ENCODE measurements at places on chromosomes 3 and 15. TPM values are rescaled to one million over a fixed set of nuclear protein-coding genes. Genes with fewer than 3 reads are reported as not detected.
A peak's percentile ranks its signal among the peaks of the same experiment; 100 is the strongest.

- no peak overlapping the region for H3K27ac ChIP-seq
- DNase-seq = no peak
- H3K36me3 ChIP-seq = peaks cover 2% of the 10 kb centered on the region
- H3K27me3 ChIP-seq = no peaks in the 10 kb centered on the region
- H3K4me1 ChIP-seq = peaks cover 36% of the 10 kb centered on the region
- no peak overlapping the region for H3K4me3 ChIP-seq
Measured at GRCh38 chr3:150149651-150150051, 179.0 kb upstream of the PFN2 start.

DNA sequence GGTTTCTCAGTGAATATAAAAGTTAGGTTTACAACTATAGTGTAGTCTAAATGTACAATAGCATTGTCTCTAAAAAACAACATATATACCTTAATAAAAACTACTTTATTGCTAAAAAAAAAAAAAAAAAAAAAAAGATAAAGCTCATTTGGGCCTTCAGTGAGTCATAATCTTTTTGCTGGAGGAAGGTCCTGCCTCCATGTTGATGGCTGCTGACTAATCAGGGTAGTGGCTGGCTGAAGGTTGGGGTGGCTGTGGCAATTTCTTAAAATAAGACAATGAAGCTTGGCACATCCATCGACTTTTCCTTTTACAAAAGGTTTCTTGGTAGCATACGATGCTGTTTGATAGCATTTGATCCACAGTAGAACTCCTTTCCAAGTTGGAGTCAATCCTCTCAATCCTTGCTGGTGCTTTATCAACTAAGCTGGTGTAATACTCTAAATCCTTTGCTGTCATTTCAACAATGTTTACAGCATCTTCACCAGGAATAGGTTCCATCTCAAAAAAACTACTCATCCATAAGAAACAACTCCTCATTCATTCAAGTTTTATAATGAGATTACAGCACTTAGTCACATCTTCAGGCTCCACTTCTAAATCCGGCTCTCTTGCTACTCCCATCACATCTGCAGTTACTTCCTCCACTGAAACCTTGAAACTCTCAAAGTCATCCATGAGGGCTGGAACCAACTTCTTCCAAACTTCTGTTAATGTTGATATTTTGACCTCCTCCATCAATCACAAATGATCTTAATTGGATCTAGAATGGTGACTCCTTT lies 13.3 kb downstream of the ZNF280D start:
- H3K4me1 ChIP-seq = no peaks in the 10 kb centered on the region
- no peaks in the 10 kb centered on the region for H3K27me3 ChIP-seq
- H3K36me3 ChIP-seq = peaks cover 5% of the 10 kb centered on the region
- DNase-seq = no peak

GRCh38 chr3:149299938-149300801 lies 33.3 kb downstream of the TM4SF18 start:
- H3K27me3 ChIP-seq = no peaks in the 10 kb centered on the region
- no peak overlapping the region for H3K4me3 ChIP-seq
- peaks cover 56% of the 10 kb centered on the region for H3K4me1 ChIP-seq
- no peak for DNase-seq
- peak overlapping the region; percentile 96 for H3K27ac ChIP-seq

- no peak overlapping the region for H3K4me3 ChIP-seq
- no peaks in the 10 kb centered on the region for H3K27me3 ChIP-seq
- DNase-seq = peak; percentile 70
Measured at GRCh38 chr3:126851382-126851781, 131.5 kb upstream of the PLXNA1 start.

GRCh38 chr3:153232851-153233271 lies 70.8 kb downstream of the RAP2B start:
- no peak for DNase-seq
- peak overlapping the region; percentile 79 for H3K27ac ChIP-seq
- H3K27me3 ChIP-seq = no peaks in the 10 kb centered on the region

DNA sequence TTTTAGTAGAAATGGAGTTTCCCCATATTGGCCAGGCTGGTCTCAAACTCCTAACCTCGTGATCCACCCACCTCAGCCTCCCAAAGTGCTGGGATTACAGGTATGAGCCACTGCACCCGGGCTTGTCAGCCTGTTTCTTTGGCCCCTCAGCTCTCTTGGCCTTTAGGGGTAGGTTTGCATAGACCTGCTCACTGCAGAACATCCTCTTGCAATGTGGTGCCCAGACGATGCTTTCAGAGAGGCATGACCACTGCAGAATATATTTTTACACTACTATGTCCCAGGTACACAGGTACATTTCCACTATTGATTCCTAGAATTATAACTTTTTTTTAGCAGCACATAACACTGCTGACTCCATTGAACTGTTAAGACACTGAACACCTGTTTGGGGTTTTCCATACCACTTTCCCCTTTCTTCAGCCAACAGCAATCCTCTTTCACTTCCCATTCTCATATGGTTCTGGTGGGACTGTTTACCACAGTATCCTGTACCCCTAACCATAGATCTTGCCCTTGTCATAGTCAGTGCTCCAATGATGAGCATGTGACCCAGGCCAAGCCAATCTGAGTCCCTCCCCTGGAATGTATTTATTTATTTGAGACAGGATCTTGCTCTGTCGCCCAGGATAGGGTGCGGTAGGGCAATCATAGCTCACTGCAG lies 21.1 kb downstream of the CCDC32 start:
- no peak for DNase-seq
- peaks cover 7% of the 10 kb centered on the region for H3K36me3 ChIP-seq
- H3K4me1 ChIP-seq = no peaks in the 10 kb centered on the region
- H3K27me3 ChIP-seq = no peaks in the 10 kb centered on the region

- DNase-seq = no peak
- H3K27ac ChIP-seq = peak overlapping the region; percentile 80
- peaks cover 73% of the 10 kb centered on the region for H3K4me1 ChIP-seq
- H3K27me3 ChIP-seq = no peaks in the 10 kb centered on the region
- H3K4me3 ChIP-seq = no peak overlapping the region
Measured at GRCh38 chr15:48671103-48672022, 25.9 kb upstream of the FBN1 start.

GRCh38 chr3:53856964-53857363 lies 10.6 kb downstream of the IL17RB start:
- no peak overlapping the region for H3K27ac ChIP-seq
- DNase-seq = no peak
- no peak overlapping the region for H3K4me3 ChIP-seq
- H3K27me3 ChIP-seq = no peaks in the 10 kb centered on the region

The PYGO1 gene
- 18.5 TPM for total RNA-seq

GRCh38 chr15:37009288-37009687 lies 91.1 kb downstream of the MEIS2 start:
- peaks cover 13% of the 10 kb centered on the region for H3K4me1 ChIP-seq
- H3K27ac ChIP-seq = no peak overlapping the region
- H3K4me3 ChIP-seq = no peak overlapping the region

DNA sequence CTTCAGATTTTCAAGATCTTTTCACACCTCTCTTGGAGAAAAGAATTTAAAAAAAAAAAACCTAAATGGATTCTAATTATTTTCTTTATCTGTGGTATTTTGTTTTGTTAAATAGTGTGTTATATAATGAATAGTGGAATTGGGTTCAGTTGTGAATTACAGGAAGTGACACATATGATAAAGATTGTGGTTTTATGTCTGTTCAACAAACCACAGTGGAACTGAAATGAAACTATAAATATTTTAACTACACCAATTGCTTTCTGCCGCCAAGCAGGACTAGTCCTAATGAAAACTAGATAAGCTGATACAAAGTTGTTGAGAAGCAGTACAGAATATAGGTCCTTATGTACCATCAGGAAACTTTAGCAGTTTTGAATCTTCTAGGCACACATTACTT lies 121.6 kb downstream of the UBE2E2 start:
- H3K36me3 ChIP-seq = no peaks in the 10 kb centered on the region
- peak overlapping the region; percentile 30 for H3K4me3 ChIP-seq
- peak overlapping the region; percentile 47 for H3K27ac ChIP-seq
- H3K27me3 ChIP-seq = no peaks in the 10 kb centered on the region

The EDEM1 gene
- total RNA-seq = 42.1 TPM

The CCK gene
- not detected for total RNA-seq

GRCh38 chr3:25040748-25041147 lies 387.3 kb upstream of the RARB start:
- peaks cover 81% of the 10 kb centered on the region for H3K4me1 ChIP-seq
- no peak for DNase-seq
- no peak overlapping the region for H3K4me3 ChIP-seq
- H3K27ac ChIP-seq = no peak overlapping the region
- no peaks in the 10 kb centered on the region for H3K36me3 ChIP-seq
- H3K27me3 ChIP-seq = no peaks in the 10 kb centered on the region

The MAP6D1 gene
- 4.2 TPM for total RNA-seq

The FBXO40 gene
- total RNA-seq = not detected

- DNase-seq = no peak
- no peaks in the 10 kb centered on the region for H3K27me3 ChIP-seq
- peak overlapping the region; percentile 78 for H3K27ac ChIP-seq
- H3K4me1 ChIP-seq = peaks cover 40% of the 10 kb centered on the region
Measured at GRCh38 chr3:23301819-23302218, 98.7 kb downstream of the UBE2E2 start.

The GXYLT2 gene
- total RNA-seq = 7.8 TPM

The SLC22A13 gene
- total RNA-seq = 1.2 TPM

GRCh38 chr15:90664650-90665287 lies 52.4 kb upstream of the BLM start:
- peaks cover 28% of the 10 kb centered on the region for H3K4me1 ChIP-seq
- H3K27me3 ChIP-seq = peaks cover 4% of the 10 kb centered on the region
- H3K4me3 ChIP-seq = no peak overlapping the region
- no peak for DNase-seq

The RASGRP1 gene
- 0.26 TPM for total RNA-seq

- peaks cover 89% of the 10 kb centered on the region for H3K4me1 ChIP-seq
- no peaks in the 10 kb centered on the region for H3K27me3 ChIP-seq
- H3K36me3 ChIP-seq = peaks cover 2% of the 10 kb centered on the region
- peak overlapping the region; percentile 99 for H3K27ac ChIP-seq
- DNase-seq = no peak
- H3K4me3 ChIP-seq = peak overlapping the region; percentile 72
Measured at GRCh38 chr15:98865397-98866339, 141.9 kb downstream of the PGPEP1L start.

The LRCH3 gene
- total RNA-seq = 70.2 TPM

The ADAMTSL3 gene
- total RNA-seq = not detected

DNA sequence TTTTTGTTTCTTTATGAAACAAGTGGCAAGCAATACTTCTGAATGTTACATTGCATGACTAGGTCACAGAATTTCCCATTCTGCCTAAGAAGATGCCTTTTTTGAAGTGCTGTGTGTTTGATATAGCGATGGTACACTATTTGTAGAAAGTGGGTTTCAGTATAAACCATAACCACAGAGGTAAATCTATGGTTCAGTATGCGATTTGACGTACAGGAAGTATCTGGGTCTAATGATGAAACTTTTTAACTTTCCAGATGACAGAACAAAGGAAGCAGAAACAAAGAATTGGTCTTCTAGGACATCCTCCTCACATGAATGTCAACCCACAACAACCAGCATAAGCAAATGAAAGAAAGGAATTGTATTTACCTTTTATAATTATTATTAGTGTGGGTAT lies 133.4 kb upstream of the BHLHE40 start:
- H3K4me3 ChIP-seq = no peak overlapping the region
- H3K27ac ChIP-seq = no peak overlapping the region
- H3K36me3 ChIP-seq = no peaks in the 10 kb centered on the region
- no peaks in the 10 kb centered on the region for H3K27me3 ChIP-seq
- DNase-seq = no peak

All from osteocyte (in vitro differentiated cells).